ENCODE measurements at places on chromosomes 2 and 18.

- no peak for DNase-seq
These were observed 47.1 kb upstream of the CELF4 start for GRCh38 chr18:37612524-37613252.

DNA sequence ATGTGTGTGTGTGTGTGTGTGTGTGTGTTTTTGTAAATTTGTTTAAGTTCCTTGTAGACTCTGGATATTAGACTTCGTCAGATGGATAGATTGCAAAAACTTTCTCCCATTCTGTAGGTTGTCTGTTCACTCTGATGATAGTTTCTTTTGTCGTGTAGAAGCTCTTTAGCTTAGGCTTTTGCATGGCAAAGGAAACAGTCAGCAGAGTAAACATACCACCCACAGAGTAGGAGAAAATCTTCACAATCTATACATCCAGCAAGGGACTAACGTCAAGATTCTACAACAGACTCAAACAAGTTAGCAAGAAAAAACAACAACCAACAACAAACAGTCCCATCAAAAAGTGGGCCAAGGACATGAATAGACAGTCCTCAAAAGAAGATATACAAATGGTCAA lies 336.7 kb upstream of the ATP5MC3 start:
- no peak for DNase-seq

GRCh38 chr2:108594982-108595464 lies 60.8 kb downstream of the LIMS1 start:
- DNase-seq = no peak

DNA sequence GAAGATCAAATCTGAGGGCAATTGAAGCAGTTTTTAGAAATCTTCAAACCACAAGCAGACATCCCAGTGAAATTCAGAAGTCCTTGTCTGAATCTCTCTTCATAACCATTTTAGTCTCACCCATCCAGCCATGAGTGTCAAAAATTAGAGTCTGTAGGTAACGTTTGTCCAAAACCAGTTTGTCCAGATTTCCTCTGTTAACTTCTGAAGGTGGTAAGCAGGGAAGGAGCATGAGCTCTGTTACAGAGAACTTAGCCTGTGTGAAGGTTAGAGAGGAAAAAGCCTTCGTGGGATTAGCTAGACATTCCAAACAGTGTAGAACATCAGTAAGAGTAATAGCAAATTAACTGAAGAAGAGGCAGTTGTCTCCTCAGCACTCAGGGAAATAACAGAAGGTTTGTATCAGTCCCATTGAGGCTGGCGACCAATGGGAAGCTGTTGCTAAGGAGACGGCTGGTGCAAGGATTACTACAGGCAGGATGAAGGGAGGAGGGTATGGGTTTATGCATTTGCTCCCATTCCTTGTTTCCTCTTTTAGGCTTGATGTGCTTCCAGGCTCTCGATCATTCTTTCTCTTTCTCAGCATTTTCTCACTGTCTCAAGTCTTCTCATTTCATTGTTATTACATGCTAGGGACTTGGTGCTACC lies 8.7 kb upstream of the GPR155 start:
- no peak for DNase-seq

- DNase-seq = no peak
These were observed 52.9 kb downstream of the ZBTB7C start for GRCh38 chr18:48356151-48356745.

DNA sequence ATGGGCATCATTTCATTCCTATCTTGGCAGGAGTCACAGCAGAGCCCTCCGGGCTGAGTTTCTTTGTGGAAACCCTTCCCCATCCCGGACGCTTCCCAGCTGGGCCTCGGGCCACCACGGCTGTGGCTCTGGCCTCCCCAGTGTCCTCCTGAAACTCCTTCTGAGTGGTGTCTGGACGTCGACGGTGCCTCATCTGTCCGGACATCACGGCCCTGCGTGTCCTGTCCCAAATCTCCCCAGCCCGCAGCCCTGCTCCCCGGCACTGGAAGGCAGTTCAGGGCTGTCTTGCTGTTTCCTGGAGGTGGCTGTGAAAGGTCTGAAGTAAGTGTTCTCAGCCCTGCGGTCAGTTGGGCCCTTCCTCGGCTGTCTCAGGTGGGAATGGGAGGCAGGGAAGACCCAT lies 99.8 kb upstream of the TMEM18 start:
- DNase-seq = no peak

- no peak for DNase-seq
These were observed 542 bp upstream of the CNNM3 start for GRCh38 chr2:96815326-96816126.

- DNase-seq = no peak
These were observed 37.3 kb downstream of the CAPN13 start for GRCh38 chr2:30769891-30770462.

DNA sequence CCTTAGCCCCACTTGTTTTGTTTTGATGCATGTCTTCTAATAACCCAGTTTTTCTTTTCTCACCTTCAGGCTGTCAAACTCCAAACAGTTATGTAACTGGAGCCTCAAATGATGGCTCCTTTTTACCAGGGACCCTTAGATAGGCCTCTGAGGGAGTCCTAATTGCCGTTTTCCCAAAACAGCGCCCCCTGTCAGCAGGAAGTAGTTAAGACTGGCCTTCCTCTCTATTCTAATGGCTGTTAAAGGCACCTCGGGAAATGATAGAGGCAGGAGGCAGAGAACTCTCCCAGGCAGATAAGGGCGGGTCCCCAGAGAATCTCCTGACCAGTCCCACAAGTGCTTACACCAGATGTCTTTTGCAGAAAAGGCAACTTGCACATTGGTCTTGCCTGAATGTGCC lies 123.2 kb downstream of the KCNS3 start:
- no peak for DNase-seq

- no peak for DNase-seq
These were observed 43.6 kb downstream of the FECH start for GRCh38 chr18:57542812-57543427.

- no peak for DNase-seq
These were observed 124.9 kb downstream of the XIRP2 start for GRCh38 chr2:167013227-167013626.

DNA sequence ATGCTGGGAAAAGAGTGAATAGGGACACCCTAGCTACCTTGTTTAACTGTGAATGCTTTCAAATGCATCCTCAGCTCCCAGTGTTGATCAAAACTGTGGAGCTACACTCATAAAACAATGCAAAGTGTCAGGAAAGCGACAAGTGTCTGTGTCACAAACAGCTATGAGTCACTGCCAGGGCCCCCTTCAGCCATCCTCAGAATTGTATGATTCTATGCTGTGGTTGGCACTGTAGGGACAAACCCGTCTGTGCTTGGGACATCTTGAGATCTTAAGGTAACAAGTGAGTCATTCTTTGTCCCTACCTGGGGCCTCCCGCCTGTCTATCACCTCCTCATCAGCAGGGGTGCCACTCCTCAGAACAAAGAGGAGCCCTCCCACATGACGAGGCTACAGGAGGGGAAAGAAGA lies 42.4 kb downstream of the KLF7 start:
- DNase-seq = peak; percentile 33

DNA sequence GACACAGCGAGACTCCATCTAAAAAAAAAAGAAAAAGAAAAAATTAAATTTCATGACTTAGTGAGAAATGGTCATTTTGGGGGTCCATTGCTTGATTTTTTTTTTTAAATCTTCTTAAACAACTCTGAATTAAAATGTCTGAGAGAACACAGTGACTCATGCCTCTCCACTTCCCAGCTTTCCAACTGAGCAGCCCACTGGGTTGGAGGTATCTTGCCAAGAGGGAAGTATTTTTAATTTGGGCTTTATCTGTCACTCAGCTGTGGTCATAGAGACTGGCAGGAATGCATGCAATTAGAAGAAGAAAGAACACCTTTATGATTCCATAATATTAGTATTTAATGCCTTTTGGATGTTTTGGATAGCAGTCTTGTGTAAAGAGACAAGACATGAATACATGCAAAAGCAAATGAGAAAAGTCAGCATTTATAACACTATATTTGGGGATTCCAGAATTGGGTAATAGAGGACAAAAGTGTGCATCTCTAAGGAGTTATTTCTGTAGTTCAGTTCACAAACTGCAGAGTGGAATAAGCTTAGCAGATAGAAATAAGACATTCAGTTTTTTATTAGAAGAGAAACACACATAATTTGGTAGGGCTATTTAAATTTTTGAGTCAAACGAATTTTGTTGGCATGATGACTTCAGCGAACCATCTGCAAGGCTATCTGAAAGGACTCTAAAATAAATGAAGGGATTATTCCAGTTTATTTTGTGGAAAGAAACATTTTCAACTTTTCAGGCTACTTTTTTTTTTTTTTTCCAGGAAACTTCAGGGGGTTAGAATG lies 254.8 kb downstream of the TGIF1 start:
- DNase-seq = no peak

GRCh38 chr2:854460-854859 lies 96.2 kb upstream of the SNTG2 start:
- peak; percentile 27 for DNase-seq

DNA sequence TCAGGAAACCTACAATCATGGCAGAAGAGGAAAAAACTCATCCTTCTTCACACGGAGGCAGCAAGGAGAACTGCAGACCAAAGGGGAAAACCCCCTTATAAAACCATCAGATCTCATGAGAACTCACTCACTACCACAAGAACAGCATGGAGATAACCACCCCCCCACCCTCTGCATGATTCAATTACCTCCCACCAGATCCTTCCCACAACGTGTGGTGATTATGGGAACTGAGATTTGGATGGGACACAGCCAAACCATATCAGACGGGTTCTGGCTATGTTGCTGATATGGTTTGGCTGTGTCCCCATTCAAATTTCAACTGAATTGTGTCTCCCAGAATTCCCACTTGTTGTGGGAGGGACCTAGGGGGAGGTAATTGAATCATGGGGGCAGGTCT lies 28.7 kb upstream of the CCDC150 start:
- no peak for DNase-seq

GRCh38 chr2:72089028-72089427 lies 58.6 kb downstream of the CYP26B1 start:
- no peak for DNase-seq

DNA sequence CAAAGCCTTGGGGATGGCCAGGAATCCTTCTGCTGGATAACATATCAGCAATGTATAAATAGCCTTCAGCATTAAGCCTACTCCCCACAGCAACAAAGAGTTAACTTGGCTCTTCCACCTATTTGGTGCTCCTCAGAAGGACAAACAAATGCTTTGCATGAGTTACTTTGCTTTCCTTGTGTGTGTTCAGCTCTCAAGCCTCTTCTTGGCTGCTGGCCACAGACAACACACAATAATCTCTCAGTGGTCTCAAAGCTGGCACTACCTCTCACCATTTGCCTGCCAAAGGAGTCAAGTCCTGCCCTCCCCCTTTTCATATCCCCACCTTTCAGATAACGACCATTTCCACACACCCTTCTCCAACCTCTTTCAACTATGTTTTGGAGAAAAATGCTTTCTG lies 17.5 kb downstream of the FTCDNL1 start:
- DNase-seq = no peak

- peak; percentile 74 for DNase-seq
These were observed at the start of gene VPS54 for GRCh38 chr2:64019083-64019974. TSS of gene VPS54 (minus strand) at chr2:64019428. CDS start at chr2:63983999, 35,429 bp downstream.

GRCh38 chr2:95389245-95390119 lies 13.0 kb upstream of the FAHD2A start:
- peak; percentile 34 for DNase-seq

- DNase-seq = peak; percentile 19
These were observed 199.6 kb downstream of the HRH4 start for GRCh38 chr18:24659827-24660720.

GRCh38 chr18:33745871-33746545 lies 168.0 kb downstream of the ASXL3 start:
- no peak for DNase-seq

DNA sequence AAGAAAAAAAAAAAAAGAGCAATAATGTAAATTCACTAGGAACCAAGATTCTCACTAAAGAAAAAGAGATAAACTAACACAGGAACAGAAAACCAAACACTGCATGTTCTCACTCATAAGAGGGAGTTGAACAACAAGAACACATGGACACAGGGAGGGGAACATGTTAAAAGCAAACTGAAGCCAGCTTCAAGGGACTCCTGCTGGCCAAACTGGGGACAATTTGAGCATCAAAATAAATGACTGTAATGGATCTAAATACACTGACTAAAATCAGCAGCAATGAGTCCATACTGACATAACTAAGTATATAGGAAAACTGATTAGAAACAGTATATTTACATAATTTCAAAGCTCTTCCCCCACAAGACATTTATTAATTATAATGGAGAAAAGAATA lies 73.0 kb downstream of the FARSB start:
- no peak for DNase-seq

DNA sequence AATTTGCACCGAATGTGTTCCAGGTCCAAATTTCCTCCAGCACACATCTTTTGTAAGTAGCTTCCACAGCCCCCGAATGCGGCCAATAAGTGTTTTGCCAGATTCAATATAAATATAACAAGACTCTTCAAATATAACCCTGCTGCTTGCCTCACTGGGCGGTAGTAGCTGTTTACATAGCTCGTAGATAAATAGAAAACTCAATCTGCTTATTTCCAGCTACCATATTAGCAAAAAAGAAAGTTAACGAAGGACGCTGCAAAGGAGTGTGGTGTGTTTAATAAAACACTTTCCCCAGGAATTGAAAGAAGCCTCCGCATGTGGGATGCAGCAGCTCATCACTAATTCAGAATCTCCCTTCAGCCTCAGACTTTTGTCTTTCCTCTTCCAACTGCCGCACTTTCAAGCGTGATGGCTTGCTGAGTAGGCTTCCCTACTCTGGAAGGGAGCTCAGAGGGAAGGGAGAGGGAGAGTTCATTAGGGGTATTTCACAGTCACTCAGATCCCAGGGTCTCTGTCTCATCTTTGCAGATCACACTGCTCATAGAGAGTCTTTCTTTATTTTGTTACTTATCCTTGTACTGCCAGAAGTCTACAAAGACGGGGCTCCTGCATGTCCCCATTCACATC lies 367.0 kb downstream of the RND3 start:
- no peak for DNase-seq

- no peak for DNase-seq
These were observed 1142.8 kb downstream of the RPIA start for GRCh38 chr2:89834306-89834705.

- DNase-seq = no peak
These were observed 93.5 kb upstream of the MGAT4A start for GRCh38 chr2:98824256-98825019.

DNA sequence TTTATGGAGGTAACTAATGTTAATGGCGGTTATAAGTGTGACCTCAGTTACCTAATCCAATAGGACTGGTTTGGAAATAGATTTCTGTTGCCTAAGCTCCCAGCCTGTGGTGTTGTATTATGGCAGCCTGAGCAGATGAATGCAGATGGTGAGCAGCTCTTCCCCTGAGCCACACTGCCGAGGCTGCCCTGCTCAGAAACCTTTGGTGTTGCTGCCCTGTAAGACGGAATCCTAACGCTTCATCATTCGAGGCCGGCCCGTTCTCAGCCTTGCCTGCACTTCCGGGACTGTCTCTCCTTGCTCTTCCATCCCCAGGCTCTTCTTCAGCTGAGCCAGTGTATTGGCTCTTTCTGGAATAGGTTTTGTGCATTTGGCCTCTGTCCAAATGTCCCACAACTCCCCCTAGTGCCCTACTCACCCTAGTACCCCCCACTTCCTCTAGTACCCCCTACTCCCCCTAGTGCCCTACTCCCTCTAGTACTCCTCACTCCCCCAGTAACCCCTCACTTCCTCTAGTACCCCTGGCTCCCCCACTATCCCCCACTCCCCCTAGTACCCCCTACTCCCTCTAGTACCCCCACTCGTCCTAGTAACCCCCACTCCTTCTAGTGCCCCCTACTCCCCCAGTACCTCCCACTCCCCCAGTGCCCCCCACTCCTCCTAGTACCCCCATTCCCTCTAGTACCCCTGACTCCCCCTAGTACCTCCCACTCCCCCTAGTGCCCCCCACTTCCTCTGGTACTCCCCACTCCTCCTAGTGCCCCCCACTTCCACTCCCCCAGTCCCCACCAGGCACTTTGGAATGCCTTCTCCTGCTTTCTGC lies 106.0 kb upstream of the TAF1B start:
- no peak for DNase-seq
